ENCODE measurements at places on chromosomes 7 and 10.

GRCh38 chr7:46664453-46664852 lies 743.4 kb upstream of the IGFBP3 start:
- no peak for DNase-seq

GRCh38 chr7:22677680-22678079 lies 49.3 kb upstream of the IL6 start:
- DNase-seq, result no peak

DNA sequence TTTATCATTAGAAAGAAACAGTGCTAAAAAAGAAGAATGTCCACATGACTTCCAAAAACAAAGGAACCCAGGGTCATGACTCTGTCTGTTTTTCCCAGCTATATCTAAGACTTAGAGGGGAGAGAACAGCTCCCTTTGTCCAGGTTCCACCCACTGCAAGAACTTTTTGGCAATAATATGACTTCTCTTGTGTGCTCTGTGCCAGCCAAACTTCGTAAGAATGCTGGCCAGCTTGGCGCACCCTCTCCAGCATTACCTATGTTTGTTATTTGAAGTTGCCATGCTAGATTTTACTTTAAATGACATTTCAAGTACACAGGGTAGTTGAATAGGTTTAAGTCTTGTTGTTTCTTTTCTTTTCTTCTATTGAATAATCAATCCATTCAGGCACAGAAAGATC lies 371.4 kb downstream of the KCNMA1 start:
- DNase-seq, result no peak

- no peak for DNase-seq
Observed at GRCh38 chr10:75358835-75359421, 42.6 kb downstream of the ZNF503 start.

DNA sequence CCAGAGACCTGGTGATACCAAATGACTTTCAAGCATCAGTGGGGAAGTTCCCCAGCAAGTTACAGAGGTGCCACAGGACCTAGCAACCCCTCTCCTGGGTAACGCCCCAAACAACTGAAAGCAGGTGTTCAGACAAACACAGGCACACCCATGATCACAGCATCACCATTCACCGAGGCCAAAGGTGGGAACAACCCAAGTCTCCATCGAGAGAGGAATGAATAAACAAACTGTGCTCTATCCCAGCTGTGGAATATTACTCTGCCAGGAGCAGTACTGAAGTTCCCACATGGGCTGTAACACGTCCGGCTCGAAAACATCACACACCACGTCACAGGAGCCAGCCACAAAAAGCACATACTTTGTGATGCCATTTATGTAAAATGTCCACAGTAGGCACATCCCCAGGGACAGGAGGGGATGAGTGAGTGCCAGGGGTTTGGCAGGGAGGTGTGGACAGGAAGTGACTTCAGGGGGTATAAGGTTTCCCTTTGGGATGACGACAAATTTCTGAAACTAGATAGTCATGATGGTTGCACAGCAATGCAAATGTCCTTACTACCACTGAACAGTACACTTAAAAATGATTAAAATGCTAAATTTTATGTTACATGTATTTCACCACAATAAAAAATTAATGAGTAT lies 222.8 kb downstream of the TNS3 start:
- DNase-seq, result no peak

DNA sequence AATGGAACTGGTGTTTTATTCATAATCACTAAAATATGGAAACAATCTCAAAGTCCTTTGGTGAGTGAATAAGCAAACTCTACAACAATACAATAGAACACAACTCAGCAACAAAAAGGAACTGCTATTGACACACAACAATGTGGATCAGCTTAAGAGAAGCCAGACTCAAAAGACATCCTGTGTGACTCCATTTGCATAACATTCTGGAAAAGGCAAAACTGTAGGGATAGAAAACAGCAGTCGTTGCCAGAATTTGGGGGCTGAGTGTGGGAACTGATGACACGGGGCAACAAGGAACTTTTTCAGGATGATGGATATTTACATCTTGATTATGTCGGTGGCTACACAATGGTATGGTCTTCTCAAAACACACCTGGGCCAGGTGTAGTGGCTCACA lies 32.4 kb upstream of the SVIL start:
- no peak for DNase-seq

GRCh38 chr7:112056409-112056808 lies 149.8 kb downstream of the DOCK4 start:
- DNase-seq, result no peak

DNA sequence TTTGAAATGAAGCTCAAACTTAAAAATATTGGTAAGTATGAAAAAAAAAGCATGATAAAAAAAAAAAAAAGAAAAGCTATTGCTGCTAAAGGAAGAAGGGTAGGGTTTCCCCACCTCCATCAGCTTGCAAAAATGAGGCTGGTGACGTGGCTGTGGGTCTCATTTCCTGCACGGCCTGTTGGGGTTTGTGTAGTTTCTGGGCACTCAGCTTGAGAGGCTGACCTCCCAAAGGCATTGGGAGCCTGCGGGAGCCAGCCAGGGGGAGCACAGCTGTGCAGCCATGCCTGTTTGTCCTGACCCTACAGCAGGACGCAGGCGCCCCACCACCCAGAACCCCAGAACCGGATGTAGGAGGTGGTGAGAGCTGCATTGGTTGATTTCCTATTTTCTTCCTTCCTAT lies 48.8 kb upstream of the CARD11 start:
- peak; percentile 76 for DNase-seq

- no peak for DNase-seq
Observed at GRCh38 chr7:92623544-92623943, 33.4 kb upstream of the FAM133B start.

DNA sequence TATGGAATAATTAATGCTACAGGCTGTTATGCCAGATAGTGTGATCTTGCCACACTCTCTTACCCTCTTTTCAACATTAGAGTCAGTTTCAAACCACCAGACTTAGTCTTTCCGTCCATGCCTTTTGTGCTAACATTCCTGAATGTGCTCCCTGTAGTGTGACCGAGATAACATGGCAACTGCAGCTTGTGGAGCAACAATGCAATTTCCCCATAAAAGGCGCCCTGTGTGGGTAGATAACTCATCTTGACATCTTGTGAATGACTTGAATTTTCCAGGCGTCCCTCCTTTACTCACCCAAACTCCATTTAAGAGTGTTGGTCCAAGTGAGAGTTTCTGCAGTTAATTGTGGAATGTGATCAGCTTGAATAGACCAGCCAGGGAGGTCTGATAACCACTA lies 99.6 kb downstream of the DNAH11 start:
- DNase-seq, result no peak

GRCh38 chr10:33129141-33129995 lies 171.3 kb upstream of the ITGB1 start:
- no peak for DNase-seq
